NCI-H1105 (cell line): ENCODE measurements at places on chromosomes 5 and 9.

- no peak for DNase-seq
Measured at GRCh38 chr5:85709728-85710127, 908.0 kb upstream of the COX7C start.

- no peak for DNase-seq
Measured at GRCh38 chr9:77640741-77641580, 7.2 kb downstream of the GNA14 start.

GRCh38 chr9:26748449-26749058, 144.0 kb downstream of the CAAP1 start:
- no peak for DNase-seq

DNA sequence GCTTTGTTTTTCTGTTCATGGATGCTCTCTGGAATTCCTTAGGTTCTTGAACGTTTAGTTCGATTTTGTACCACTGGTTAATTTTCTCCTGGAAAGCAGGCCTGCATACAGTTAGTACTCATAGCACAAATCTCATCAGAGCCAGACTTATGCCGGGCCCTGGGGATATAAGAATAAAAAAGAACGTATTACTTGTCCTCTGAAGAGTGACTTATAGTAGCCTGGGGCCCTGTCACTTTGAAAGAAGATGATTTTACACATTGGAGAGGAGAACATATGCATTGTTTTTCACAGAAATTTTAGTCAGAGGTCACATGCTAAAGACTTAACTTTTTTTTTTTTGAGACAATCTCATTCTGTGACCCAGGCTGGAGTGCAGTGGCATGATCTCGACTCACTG, 50.3 kb downstream of the ZNF462 start:
- no peak for DNase-seq

DNA sequence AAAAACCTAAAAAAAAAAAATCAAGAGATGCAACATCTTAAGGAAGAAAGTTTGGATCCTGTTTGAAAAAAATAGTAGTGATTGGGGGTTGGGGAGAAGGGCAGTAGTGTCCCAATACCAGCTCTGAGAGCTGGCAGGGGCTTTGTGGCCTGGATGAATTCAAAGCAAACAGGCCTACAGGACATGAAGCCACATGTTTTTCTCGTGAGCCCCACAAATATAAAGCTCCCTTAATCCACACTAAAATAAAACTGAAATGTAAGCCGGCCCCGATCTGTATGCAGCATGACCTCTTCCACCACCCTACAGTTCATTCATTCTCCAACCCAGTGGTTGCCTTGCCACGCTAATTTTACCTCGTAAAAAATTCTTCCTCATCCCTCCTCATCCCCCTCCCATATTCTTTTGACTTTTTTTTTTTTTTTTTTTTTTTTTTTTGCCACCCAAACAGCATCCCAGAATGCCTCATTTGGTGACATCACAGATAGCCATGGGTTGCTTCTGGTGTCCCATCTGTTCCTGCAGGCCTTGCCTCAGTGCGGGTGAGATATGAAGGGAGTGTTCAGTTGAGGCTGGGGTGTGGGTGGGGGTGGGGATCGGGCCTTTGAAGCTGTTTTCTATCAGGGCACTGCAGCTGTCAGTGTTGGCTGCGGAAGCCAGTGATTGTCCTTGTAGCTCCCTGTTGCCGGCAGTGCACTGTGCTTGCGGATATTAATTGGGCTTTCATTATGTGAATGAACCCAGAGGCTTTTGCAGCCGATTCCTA, 81.6 kb upstream of the NFIB start:
- DNase-seq = no peak

DNA sequence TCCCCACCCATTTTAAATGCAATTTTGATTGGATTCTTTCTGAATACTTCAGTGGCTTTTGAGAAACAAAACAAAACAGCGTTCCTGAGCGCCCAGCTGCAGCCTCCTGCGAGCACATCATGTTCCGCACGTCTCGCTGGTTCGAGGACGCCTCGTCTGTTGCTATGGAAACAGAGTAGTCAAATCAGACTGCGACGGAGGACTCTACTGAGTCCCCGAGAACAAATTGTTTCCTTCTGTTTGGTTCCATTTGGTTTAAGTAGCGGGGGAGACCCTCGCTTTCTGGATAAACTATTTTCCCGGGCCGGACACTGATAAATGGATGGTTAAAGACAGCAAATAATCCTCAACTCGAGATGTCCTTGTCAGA, 69.0 kb downstream of the SLC28A3 start:
- DNase-seq = no peak
